Stimulated activated CD4-positive, alpha-beta T cell treated with anti-CD3 and anti-CD28 coated beads, TNF-alpha, amount 100 ng/mL, for 24 hours (primary cell): ENCODE measurements at places on chromosomes 7 and 10.

GRCh38 chr7:139597028-139597427, 73.5 kb downstream of the CLEC2L start:
- no peak for DNase-seq

- no peak for DNase-seq
Measured at GRCh38 chr10:18508587-18508986, 142.8 kb downstream of the NSUN6 start.

- no peak for DNase-seq
Measured at GRCh38 chr10:113381981-113382509, 170.8 kb upstream of the HABP2 start.

GRCh38 chr10:110531687-110532086, 34.0 kb downstream of the DUSP5 start:
- DNase-seq = no peak

DNA sequence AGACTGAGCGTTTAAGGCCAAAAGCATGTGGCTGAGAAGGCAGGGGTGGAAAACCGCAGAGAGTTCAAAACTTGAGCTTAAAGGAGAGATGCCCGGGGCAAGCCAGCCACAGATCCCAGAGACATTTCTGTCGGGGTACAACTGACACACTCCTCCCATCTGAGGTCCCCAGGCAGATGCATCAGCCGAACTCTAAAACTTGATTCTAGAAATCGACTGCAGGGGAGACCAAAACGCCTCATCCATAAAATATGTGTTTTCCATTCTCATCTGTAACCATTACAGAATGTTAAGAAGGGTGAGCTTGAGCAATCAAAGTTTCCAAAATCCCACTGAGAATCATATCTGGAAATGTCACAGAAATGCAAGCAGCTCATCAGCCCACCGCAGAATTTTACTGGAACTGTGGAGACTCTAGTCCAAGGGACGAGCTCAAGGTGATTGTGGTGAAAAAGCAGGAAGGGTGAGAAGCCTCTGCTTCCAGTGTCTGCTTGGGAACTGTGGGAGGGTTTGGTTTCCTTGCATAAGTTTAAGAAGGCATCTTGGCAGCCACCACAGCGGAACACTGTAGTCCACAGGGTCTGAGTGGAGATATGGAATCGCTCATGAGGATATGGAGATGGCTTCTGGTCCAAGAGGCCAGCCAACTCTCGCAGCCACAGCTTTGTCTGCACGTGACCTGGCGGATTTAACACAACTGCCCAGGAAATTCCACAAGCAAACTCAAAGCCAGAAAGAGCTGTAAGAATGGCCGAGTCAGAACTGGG, 249.2 kb downstream of the SFMBT2 start:
- DNase-seq = no peak

DNA sequence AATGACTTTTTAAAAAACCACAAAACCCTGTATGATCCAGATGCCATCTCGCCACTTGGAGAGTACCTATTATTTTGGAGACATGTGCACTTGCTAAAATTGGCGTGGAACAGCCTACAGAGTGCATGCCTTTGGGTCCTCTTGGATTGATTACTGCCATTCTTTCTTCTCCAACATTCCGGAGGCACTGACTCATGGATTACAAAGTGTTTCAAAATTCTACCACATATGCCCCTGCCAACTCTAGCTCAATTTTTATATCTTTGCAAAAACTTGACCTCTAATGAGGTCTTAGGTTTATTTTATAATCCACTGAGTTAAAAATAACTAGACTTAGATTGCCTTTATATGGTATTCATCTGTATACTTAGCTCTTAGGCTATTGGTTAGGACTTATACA, 55.8 kb upstream of the KIF5B start:
- no peak for DNase-seq

DNA sequence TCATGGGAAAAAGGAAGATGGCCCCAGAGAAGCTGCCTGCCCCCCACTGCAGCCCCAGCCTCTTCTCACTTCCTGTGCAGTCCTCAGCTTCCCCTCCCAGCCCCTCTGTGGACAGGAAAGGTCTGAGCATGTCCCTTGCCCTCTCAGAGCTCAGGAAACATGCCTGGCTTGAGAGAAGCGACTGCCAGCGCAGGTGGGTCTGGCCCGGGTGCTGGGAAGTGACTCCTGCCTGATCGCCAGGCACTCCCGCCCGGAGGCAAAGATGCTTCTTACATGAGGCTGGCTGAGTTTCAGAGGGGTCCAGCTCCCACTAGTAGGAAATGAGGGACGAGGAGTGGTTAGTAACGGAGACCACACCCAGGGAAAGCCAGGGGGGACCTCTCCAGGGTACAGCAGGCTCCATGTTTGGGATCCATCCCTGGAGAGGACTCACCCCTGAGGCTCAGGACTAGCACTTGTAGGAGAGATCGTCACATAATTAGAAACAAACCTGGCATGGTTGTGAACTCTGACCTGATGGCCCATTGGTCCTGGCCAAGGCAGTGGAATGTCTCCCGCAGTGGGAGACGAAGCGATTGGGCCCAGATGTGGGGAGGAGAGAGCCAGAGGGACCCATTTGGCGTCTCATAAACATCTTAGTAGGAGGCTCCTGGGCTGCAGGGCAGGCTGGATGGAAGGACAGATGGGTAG, 12.3 kb downstream of the ELN start:
- no peak for DNase-seq

- DNase-seq = peak; percentile 23
Measured at GRCh38 chr10:15370856-15371701, at the start of gene FAM171A1. Gene FAM171A1 (minus strand): TSS chr10:15371289. CDS start chr10:15371052, 237 bp downstream.

- DNase-seq = no peak
Measured at GRCh38 chr10:112283100-112283499, at the start of gene TECTB. Gene TECTB (plus strand): TSS chr10:112283400. CDS start chr10:112283735, 335 bp downstream.

DNA sequence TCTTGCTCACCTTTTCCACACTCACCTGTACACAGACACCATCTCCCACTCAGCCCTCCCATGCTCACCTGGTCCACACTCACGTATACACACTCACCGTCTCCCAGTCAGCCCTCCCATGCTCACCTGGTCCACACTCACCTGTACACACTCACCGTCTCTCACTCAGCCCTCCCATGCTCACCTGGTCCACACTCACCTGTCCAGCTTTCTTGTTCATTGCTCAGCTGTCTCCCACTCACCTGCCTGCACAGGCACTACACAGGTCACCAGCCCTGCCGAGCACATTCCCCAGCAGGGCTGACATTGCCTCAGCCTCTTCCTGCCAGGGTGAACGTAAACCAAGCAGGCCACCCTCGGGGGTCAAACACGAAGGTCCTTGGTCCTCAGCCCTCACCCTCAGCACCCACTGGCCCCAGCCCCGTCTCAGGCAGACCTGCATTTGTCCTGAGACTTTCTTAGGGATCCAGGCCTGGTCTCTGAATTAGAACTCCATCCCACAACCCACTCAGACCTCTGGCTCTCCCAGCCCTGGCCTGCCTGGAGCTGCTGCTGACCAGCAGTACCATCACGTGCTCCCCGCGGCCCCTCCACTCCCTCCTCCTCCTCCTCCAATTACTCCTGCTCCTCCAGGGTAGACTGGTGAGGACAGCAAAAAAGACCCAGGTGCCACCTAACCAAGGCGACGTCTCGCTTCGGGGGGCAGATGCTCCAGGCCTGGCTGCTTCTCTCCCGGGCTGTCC, 12.8 kb upstream of the DNAAF5 start:
- no peak for DNase-seq

DNA sequence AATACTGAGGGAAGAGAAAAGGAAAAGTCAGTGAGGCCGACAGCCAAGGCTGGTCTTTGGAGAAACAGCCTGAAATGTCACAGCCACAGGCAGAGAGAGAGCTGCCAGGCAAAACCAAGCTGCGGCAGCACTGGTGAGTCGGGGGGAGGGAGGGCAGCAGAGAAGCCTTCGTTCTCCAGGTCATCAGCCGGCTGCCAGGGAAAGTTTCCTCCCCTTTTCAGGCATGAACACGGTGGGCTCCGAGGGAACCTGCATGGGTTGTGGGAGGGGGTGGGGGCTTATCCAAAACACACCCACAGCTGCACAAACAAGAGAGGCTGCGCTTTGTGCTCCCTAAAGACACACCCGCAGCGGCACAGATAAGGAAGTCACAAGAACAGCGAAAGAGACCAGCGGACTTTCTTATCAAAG, 62.3 kb upstream of the NKX6-2 start:
- DNase-seq = no peak

DNA sequence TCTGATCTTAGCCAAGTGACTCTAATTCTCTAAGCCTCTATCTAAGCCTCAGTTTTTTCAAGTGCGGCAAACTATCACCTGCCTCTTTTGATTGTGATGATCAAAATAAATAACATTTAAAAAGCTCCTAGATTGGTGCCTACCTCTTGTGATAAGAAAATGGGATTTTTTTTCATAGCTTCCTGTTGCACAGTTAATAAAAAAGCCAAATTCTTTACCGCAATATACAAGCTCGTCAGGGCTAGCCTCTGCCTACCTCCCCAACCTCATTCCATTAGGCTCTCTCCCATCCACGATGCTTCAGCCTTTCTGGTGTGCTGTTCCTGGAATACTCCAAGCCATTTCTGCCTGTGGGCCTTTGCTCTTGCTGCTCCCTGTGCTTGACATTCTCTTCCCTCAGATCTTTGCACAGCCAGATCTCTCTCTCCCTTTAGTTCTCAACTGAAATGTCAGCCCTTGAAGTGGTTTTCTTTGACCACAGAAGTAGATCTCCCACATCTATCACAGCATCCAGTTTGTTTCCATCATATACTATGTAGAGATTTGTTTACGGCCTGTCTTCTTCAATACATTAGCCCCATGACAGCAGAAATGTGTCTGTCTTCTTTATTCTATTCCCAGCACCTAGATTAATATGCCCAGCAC, 48.8 kb downstream of the SFR1 start:
- no peak for DNase-seq

DNA sequence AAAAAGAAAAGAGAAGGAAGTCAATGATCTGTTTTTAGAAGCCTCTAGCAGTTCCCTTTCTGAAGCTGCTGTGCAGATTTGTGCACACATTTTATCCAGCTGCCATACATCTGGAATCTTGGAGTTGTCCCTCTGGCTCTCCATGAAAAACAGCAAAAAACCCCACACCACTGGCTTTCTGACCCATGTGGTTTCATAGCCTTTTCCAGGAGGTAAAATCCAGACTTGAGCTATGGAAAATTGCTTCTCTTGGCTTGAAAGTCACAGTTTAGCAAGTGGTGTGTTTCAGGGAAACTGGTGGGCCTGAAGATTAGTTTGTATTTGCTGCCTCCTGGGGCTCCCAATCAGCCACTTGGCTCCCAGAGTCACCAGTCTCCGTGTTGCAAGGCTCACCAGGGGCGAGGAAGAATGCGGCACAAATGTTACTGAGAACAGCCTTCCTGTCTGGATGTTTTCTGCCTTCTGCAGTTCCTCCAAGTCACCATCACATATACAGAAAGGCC, 50.1 kb upstream of the ADRB1 start:
- no peak for DNase-seq

DNA sequence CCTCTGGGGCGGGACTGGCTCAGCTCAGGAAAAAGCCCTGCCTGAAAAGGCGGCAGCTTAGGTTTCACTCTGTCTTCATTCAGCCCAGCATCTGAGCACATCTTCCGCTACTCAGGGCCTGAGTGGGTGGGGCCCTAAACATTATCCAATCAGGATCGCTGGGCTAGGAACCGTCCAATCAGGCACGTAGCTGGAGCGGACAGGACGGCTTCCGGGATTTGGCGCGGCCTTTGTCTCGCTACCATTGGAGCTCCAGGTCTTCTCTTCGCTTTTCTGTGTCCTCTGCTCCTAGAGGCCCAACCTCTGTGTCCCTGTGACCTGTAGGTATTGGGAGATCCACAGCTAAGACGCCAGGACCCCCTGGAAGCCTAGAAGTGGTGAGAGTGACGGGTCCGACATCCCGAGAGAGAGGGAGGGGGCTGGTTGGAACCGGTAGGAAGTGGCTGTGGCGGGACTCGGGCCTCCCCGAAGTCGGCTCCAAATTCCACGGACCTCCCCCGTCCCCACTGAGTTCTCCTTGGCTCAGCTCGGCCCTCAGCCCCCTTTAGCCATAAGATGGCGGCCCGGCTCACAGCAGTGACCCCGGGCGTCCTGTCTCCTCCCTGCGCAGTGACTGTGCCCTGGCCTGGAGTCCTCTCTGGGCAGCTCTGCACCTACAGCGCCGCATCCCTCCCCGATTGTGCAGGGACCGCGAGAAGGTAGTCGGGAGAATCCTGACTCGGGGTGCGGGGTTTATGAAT, 99.1 kb downstream of the ZNF680 start:
- no peak for DNase-seq

DNA sequence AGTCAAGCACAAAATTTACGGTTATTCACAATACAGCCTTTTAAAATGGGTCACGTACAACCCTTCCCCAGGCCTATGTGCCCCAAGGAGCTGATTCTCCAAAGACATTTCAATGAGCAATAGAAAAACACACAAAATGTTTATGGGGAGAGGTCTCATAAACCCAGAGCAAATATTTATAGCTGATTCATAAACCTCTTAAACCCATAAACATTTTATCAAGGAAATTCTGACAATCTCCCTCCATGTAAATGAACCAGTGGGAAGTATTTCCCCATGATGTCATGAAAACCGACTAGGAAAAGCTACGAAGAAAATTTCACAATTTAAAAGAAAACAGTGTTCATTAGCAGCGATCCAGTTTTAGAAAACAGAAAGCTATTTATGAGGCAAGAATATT, 36.0 kb downstream of the SFMBT2 start:
- DNase-seq = no peak

DNA sequence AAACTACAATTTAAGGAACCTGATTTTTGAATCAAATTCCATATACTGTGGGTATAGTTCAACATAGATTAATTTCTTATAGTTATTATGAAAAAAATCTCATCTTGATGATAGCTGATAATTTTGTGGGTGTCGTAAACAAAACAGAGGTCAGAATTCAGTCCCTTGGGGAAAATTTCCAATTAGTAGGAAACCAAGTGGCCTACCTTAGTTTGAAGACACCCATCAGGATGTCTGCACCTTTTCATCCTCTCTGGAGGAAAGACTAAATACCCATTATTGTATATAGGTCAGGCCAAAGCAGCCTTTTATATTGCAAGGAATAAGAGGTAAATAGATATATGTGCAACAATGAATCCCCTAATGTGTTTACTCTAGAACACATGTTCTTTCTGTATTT, 6.4 kb downstream of the IKZF1 start:
- no peak for DNase-seq

- no peak for DNase-seq
Measured at GRCh38 chr7:123612024-123612423, 10.4 kb downstream of the ASB15 start.

DNA sequence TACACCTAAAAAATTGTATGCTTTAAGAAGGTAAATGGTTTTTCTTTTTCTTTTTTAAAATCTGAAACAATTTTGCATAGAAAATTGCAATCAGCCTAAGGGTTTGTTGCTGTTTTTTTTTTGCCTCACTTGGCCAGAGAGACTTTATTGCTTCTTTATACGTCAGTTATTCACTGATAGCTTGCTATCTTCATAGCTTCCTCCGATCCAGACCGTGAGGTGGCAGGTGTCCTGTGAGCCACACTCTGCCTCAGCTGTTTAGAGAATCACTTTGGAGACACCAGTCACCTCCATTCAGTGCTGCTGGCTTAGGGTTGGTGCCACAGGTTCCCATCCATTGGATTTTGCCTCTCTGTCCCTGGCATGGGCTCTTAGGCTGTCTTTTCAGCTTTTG, 68.0 kb downstream of the HHEX start:
- DNase-seq = no peak

- no peak for DNase-seq
Measured at GRCh38 chr10:77104459-77104980, 533.1 kb downstream of the KCNMA1 start.

GRCh38 chr10:125840406-125840805, 17.1 kb downstream of the BCCIP start:
- DNase-seq = no peak
